GOT3 (cell line): ENCODE measurements at places on chromosomes 12 and 14.

DNA sequence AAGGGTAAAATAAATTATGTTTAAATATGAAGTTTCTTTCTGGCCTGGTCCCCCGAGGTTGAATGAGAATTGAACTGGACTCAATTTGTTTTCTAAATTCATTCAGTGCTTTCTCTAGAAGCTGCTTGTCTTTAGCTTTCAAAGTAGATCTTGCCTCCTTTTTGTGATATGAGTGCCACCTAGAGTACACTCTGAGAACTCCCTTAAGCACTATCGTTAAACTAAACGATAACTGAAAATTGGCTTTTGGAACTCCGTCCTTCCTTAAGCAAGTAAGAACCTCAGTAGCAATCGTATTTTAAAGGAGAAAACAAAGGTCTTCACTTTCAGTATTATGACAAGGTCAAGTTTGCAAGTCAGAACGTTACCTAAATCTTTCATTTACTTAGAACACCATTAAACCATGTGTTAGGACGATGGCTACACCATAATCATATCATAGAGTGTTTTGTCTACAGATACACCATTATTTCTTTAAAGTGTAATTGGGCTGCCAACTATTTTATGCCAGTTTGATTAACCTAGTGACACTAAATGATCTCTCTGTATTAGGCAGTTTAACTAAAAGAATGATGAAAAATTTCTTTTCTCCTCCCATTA lies 364.8 kb downstream of the SNAPC1 start:
- no peak for DNase-seq

- no peak for DNase-seq
These were observed 343.4 kb downstream of the ADAMTS20 start for GRCh38 chr12:43208627-43209026.

GRCh38 chr14:23518709-23519108 lies 32.9 kb downstream of the ZFHX2 start:
- no peak for DNase-seq

- DNase-seq = no peak
These were observed 1.9 kb downstream of the TDRD9 start for GRCh38 chr14:103930051-103930604.

DNA sequence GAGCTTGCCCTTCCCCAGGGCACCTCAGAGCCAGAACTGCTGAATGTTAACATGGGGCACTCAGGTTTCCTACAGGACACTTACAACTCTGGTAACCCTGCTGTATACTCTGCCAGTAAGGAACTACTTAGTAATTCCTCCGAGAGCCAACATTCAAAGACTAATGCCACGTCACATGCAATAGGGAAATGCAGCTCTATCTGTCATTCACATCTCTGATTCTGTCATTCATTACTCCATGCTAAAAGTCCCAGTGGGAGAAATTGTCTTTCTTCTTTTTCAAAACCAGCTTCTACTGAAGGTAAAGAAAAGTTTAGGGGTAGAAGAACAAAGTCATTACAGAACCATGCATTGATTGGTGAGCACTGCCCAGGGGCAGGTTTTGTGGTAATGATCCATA lies 189.2 kb downstream of the DAD1 start:
- DNase-seq = no peak

GRCh38 chr12:50101663-50102062 lies 2.1 kb upstream of the GPD1 start:
- no peak for DNase-seq

DNA sequence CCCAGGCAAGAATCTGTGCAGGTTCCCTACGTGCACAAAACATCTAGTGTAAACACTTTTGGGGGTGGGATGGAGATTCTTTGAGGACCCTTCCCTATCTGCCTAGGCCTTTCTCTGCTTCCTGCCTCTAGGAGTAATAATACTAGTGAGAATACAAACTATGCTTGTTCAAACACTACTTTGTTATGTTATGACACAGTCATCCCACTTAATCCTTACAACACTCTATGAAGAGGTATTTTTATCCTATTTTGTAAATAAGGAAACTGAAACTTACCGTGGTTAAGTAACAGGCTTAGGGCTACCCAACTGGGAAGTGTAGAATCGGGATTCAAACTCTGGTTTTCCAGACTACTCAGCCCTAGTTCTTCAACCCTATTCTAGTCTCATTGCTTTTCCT lies 96.5 kb downstream of the KCNA5 start:
- no peak for DNase-seq

DNA sequence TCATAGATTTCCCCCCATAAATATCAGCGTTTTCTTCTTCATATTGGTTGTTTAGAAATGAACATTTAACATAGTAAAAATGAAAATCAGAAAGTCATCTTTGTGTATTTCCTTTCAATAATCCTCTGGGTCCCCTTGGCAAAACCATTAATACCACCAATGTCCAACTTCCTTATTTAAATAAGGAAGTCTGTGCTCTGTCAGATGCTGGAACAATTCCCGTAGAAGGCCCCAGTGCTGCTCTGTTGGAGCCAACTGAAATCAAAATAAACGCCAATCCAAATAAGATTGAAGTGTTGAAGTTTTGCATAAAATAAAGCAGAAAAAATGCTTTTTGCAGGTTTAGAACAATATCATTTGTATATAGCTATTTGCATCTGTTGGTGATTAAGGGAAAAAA lies 93.1 kb downstream of the PPM1H start:
- DNase-seq = no peak

DNA sequence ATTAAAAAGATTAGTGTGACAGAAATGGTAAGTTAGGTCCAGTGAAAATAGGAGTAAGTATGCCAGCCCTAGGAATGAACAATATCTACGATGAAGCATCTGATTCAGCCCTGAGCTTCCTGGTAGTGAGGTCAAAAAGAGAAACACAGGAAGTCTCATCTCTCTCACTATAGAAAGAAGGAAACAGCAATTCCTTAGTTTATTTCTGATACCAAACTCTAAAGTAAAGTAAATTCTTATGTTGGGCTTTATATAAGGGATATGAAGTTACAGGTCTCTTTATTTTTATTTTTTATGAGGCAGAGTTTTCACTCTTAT lies 76.7 kb upstream of the RFLNA start:
- DNase-seq = no peak
